ENCODE measurements at places on chromosomes 11 and 22. TPM values are rescaled to one million over a fixed set of nuclear protein-coding genes. Genes with fewer than 3 reads are reported as not detected.

The LMO1 gene
- not detected for total RNA-seq

The CARD18 gene
- total RNA-seq, result not detected

GRCh38 chr11:58060535-58060934 lies 29.8 kb downstream of the OR6Q1 start:
- DNase-seq, result no peak

DNA sequence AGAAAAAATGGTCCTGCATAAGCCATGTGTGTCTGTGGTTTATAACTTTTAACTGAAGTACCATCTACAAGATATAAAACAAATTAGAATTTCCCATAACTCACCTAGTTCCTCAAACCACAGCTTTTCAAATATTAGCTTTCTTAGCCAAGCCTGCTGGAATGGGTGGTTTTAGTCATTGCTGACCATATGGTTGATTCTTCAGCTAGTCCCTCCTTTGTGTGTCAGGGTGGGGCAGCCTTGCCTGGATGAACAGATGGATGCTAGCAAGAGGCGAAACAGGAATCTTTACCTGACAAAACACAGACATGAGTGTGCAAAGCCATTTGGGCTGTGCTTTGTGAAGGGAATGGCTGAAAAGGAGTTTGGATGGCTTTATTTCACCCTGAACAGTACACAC lies 6.9 kb upstream of the B3GNT6 start:
- DNase-seq, result no peak

GRCh38 chr22:30705710-30706651 lies 11.3 kb downstream of the OSBP2 start:
- no peak for DNase-seq

DNA sequence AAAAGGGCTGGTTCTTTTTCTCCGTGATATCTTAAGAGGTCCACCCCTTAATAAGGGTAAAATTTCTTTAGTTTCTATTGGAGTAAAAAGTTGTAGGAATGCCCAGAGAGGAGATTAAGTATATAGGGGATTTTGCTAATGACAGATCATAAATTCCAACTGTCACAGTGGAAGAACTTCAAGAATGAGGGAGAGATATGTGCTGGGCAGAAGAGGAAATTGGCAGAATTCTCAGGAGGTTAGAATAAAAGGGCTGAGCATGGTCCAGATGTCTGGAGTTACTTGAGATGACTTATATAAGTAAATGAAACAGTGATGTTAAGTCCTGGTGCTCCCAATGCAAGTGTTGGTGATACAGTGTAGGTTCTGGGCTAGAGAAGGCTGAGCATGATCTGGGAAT lies 417.6 kb upstream of the ARHGAP42 start:
- no peak for DNase-seq

- no peak for DNase-seq
These were observed 82.5 kb downstream of the ZBTB16 start for GRCh38 chr11:114141863-114142580.

- DNase-seq, result no peak
These were observed 178.6 kb downstream of the MIAT start for GRCh38 chr22:26835929-26836528.

GRCh38 chr11:106585061-106585460 lies 433.2 kb downstream of the GUCY1A2 start:
- DNase-seq, result no peak
